ENCODE measurements at places on chromosomes 12 and 14.

DNA sequence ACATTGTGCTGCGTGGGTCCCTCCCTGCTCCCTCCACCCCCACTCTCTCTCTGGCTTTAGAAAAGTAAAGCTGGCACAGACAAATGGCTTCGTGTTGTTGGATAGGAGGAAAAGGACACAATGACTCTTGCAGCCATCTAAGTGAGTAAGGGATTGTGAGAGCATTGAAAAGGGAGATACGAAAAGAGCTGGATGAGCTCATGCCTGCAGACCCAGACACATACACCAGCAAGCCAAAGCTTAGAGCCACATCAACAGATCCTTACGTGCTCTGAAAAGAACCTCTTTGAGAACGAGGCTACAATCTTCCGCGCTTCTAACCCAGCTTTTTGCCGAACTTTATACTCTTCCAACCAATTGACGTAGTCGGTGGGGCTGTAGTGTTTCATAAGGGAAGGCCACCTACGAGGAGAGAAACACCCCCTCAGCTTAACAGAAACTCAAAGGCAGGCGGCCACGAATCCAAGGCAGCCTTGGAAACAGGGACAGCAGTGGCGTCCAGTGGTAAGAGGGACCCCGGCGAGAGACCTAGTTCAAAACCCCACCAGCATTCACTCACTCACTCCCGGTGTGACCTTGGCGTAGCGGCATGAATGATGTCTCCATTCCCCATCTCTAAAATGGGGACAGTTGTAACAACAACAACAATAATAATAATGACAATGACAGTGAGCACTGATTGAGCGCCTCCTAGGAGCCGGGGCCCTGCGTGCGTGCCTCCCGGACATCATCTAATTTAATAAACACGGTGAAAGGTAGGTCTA, 1.1 kb downstream of the FBXO21 start:
- peaks cover 8% of the 10 kb centered on the region for H3K27me3 ChIP-seq
- peaks cover 22% of the 10 kb centered on the region for H3K4me1 ChIP-seq
- no peak for DNase-seq
- H3K4me3 ChIP-seq = peak overlapping the region; percentile 90

GRCh38 chr14:62691647-62692489, 353.4 kb downstream of the KCNH5 start:
- peaks cover 29% of the 10 kb centered on the region for H3K4me1 ChIP-seq
- peaks cover 22% of the 10 kb centered on the region for H3K36me3 ChIP-seq
- H3K27me3 ChIP-seq = no peaks in the 10 kb centered on the region
- H3K4me3 ChIP-seq = no peak overlapping the region
- DNase-seq = no peak

GRCh38 chr14:36019126-36019525, 157.4 kb downstream of the PTCSC3 start:
- DNase-seq = no peak
- H3K4me3 ChIP-seq = no peak overlapping the region
- H3K27me3 ChIP-seq = no peaks in the 10 kb centered on the region
- H3K27ac ChIP-seq = no peak overlapping the region

GRCh38 chr14:92209141-92209540, 87.4 kb downstream of the CPSF2 start:
- H3K27me3 ChIP-seq = peaks cover 3% of the 10 kb centered on the region

DNA sequence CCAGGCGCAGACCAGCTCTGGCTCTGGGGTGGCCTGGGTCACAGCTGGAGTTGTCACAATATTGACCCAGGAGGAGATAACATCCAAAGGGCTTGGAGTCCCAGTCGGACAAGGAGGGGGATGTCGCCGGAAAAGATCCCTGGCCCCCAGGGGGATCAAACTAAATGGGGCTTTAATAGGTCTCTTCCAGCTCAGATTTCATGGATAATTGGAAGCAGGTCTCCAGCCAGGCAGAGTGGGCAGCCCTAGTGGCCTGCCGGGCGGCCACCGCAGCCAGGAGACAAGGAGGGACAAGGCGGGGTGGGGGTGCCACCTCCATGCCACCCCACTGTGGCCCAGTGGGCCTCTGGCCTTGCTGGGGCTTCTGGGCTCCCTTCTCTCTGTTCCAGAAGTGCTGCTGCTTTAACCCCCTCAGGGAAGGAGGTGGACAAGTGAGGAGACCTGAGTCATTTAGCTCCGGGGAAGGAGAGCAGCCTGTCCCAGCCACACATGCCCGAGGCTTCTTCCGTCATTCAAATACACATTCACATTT, 23.1 kb upstream of the PGF start:
- H3K27ac ChIP-seq = no peak overlapping the region
- H3K4me1 ChIP-seq = peaks cover 34% of the 10 kb centered on the region
- no peaks in the 10 kb centered on the region for H3K36me3 ChIP-seq

DNA sequence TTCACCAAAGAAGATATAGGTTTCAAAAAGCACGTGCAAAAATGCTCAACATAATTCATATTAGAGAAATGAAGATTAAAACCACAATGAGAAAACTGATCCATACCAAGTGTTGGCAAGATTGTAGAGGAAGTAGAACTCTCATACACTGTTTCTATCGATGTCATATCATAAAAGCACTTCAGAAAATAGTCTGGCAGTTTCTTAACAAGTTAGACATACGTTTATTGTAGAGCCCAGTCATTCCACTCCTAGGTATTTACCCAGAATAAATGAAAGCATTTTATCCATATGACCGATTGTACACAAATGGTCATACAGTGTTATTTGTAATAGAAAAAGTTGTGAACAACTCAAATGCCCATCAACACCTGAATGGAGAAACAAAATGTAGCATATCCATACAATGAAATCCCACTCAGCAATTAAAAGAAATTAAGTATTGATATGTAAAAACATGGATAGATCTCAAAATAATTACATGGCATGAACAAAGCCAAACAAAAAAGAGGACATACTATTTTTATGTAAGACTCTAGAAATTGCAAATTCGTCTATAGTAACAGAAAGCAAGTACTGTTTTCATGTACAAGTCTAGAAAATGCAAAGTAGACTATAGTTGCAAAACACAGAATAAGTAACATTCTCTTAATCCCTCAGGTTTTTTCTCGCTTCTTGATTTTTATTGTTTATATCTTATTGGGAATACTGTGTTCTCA, 41.0 kb downstream of the USP15 start:
- no peak for DNase-seq
- peaks cover 37% of the 10 kb centered on the region for H3K36me3 ChIP-seq
- no peak overlapping the region for H3K27ac ChIP-seq
- no peak overlapping the region for H3K4me3 ChIP-seq
- no peaks in the 10 kb centered on the region for H3K27me3 ChIP-seq

GRCh38 chr12:58917699-58918468, 2.4 kb downstream of the LRIG3 start:
- peak overlapping the region; percentile 34 for H3K27ac ChIP-seq
- no peak for DNase-seq
- H3K27me3 ChIP-seq = peaks cover 19% of the 10 kb centered on the region
- peak overlapping the region; percentile 80 for H3K4me3 ChIP-seq
- peaks cover 45% of the 10 kb centered on the region for H3K4me1 ChIP-seq

GRCh38 chr14:81388336-81388735, 11.8 kb downstream of the STON2 start:
- H3K4me1 ChIP-seq = peaks cover 62% of the 10 kb centered on the region
- no peaks in the 10 kb centered on the region for H3K27me3 ChIP-seq
- no peak overlapping the region for H3K4me3 ChIP-seq
- peak overlapping the region; percentile 54 for H3K27ac ChIP-seq
- peaks cover 2% of the 10 kb centered on the region for H3K36me3 ChIP-seq

DNA sequence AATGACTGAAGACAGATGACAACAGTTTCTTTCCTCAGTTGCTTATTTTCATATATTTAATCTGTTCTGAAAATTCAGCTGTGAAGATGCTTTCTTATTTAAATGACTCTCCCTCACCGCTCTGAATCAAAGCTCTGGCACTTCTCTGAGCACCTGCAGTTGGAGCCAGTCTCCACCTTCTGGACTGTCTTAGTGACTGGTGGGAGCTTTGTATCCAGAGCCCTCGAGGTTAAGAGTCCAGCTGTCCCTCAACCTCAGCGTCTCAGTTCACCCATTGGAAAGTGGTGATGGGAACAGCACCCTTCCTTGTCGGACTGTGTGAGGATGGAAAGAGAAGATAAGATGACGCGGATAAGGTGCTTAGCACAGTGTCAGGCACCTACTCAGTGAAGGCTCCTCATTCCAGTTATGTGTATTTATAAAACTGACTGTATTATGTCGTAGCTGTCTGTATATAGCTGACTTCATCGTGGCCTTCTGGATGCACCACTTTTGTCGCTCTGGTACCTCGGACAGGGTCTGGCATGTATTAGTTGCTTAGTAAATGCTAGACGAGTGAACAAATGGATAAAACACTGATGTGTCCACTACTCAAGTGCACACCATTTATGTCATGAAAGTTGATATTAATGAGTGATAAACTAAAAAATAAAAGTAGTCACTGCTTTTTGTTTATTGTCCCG, 34.5 kb downstream of the ELK3 start:
- peaks cover 5% of the 10 kb centered on the region for H3K36me3 ChIP-seq
- H3K27ac ChIP-seq = no peak overlapping the region
- H3K4me3 ChIP-seq = no peak overlapping the region
- no peak for DNase-seq
- H3K4me1 ChIP-seq = no peaks in the 10 kb centered on the region

- no peak for DNase-seq
- H3K27me3 ChIP-seq = no peaks in the 10 kb centered on the region
- peak overlapping the region; percentile 71 for H3K27ac ChIP-seq
Observed at GRCh38 chr12:50580436-50580835, 75.7 kb downstream of the DIP2B start.

GRCh38 chr12:93287149-93287548, 90.6 kb upstream of the NUDT4 start:
- peaks cover 9% of the 10 kb centered on the region for H3K36me3 ChIP-seq
- no peaks in the 10 kb centered on the region for H3K27me3 ChIP-seq
- H3K27ac ChIP-seq = no peak overlapping the region
- no peak for DNase-seq
- no peak overlapping the region for H3K4me3 ChIP-seq
- H3K4me1 ChIP-seq = peaks cover 4% of the 10 kb centered on the region

- H3K4me3 ChIP-seq = no peak overlapping the region
- DNase-seq = no peak
- H3K36me3 ChIP-seq = no peaks in the 10 kb centered on the region
- peaks cover 2% of the 10 kb centered on the region for H3K27me3 ChIP-seq
- H3K4me1 ChIP-seq = peaks cover 26% of the 10 kb centered on the region
Observed at GRCh38 chr14:65304963-65305362, 107.6 kb upstream of the FUT8 start.

DNA sequence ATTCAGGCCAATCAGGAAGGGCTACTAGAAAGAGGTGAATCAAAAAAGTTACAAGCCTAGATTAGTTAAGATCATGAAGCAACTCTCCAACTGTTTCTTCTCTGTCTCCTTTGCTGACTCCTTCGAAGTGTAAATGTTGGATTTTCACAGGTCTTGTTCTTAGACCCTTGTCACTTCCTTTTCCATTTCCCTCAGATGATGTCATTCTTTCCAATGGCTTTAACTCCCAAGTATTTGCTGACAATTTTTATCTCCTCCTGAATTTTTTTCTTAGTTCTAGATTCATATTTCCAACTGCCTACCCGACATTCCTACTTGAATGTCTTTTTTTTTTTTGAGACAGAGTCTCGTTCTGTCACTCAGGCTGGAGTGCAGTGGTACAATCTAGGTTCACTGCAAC, 10.8 kb downstream of the GAS2L3 start:
- H3K4me3 ChIP-seq = no peak overlapping the region
- peaks cover 56% of the 10 kb centered on the region for H3K36me3 ChIP-seq
- no peak overlapping the region for H3K27ac ChIP-seq
- H3K4me1 ChIP-seq = peaks cover 8% of the 10 kb centered on the region

DNA sequence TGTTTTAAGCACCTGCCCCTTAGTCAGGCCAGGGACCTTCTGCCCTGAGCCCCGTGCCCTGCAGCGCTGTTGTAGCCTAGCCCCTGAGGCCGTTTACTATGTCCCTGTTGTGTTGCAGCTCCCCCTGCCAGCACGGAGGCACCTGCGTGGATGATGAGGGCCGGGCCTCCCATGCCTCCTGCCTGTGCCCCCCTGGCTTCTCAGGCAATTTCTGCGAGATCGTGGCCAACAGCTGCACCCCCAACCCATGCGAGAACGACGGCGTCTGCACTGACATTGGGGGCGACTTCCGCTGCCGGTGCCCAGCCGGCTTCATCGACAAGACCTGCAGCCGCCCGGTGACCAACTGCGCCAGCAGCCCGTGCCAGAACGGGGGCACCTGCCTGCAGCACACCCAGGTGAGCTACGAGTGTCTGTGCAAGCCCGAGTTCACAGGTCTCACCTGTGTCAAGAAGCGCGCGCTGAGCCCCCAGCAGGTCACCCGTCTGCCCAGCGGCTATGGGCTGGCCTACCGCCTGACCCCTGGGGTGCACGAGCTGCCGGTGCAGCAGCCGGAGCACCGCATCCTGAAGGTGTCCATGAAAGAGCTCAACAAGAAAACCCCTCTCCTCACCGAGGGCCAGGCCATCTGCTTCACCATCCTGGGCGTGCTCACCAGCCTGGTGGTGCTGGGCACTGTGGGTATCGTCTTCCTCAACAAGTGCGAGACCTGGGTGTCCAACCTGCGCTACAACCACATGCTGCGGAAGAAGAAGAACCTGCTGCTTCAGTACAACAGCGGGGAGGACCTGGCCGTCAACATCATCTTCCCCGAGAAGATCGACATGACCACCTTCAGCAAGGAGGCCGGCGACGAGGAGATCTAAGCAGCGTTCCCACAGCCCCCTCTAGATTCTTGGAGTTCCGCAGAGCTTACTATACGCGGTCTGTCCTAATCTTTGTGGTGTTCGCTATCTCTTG, 7.6 kb downstream of the DLK1 start:
- no peak for DNase-seq
- peaks cover 10% of the 10 kb centered on the region for H3K27me3 ChIP-seq
- H3K27ac ChIP-seq = no peak overlapping the region
- no peak overlapping the region for H3K4me3 ChIP-seq

DNA sequence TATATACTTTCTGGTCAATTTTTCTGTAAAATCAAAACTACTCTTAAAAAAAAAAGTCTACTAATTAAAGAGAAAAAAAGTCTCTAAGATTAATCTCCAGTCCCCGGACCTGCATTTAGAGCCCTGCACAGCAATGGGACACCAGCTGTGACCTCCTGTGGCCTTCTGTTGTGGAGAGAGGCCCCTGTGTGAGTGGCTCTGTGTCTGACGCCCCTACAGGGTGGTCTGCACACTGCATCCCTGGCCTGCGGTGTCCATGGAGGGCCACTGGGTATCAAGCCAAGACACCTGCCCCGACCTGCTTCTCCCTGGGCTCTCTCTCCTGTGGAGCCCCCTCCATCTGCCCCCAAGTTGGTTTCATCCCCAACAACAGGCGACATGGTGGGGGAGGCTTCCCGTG, 248.0 kb upstream of the DIO3 start:
- H3K4me1 ChIP-seq = peaks cover 11% of the 10 kb centered on the region
- H3K36me3 ChIP-seq = peaks cover 16% of the 10 kb centered on the region

DNA sequence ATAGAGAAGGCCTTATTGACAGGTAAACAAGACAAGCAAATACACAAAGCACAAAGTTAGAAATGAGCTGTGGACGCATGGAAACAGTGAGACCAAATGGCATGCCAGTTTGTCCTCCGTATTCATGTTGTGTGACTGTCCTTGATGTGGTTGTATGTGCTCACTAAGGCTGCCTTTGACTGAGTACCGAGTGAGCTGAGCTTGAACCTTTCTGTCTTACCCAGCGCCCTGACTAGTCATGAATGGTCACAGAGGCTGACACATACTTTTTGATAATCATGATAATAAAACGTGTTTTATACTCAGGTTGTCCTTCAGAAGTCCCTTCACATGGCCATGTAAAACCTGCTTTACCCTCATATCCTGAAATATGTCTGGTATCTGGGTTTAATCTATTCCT, 553 bp upstream of the CATSPERB start:
- H3K36me3 ChIP-seq = no peaks in the 10 kb centered on the region
- no peak for DNase-seq
- no peaks in the 10 kb centered on the region for H3K27me3 ChIP-seq
- H3K4me3 ChIP-seq = no peak overlapping the region
- no peak overlapping the region for H3K27ac ChIP-seq

- no peaks in the 10 kb centered on the region for H3K27me3 ChIP-seq
- peak overlapping the region; percentile 60 for H3K4me3 ChIP-seq
- peak overlapping the region; percentile 94 for H3K27ac ChIP-seq
Observed at GRCh38 chr12:106769078-106769477, 5.4 kb upstream of the RIC8B start.
